Endodermal cell (in vitro differentiated cells): ENCODE measurements at places on chromosomes 12 and 14.

DNA sequence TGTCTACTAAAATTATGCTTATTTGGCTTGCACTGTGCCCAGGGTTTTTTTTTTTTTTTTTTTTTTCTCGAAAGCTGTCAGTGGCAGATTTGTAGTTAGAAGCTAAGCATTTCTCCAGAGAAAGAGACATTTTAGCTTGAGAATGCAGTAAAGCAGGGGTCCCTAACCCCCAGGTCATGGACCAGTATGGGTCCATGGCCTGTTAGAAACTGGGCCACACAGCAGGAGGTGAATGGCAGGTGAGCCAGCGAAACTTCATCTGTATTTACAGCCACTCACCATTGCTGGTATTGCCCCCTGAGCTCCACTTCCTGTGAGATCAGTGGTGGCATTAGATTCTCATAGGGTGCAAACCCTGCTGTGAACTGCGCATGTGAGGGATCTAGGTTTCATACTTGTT is 73.7 kb downstream of the TMTC2 start:
- DNase-seq, result peak; percentile 55

GRCh38 chr12:100995771-100996170 is 201.2 kb downstream of the ANO4 start:
- no peak for DNase-seq

- DNase-seq, result no peak
Measured at GRCh38 chr14:60175255-60175902, 10.2 kb upstream of the DHRS7 start.

DNA sequence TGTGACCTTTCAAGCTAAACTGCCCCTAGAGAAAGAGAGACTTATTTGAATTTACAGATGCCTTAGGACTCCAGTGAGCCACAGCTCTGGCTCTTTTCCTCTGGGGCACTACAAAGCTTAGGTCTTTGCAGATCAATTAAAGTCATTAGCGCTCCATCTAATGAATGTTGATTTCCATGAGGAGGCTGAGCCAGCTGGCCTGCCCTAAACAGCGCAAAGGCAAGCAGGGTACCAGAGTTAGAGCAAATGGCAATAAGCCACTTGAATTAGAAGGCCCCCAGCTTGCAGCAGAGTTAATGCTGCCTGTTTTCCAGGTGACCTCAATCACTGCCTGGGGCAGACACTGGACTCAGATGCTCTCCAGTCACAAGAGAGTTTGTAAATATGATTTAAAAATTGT is 695.3 kb downstream of the DIO2 start:
- peak; percentile 79 for DNase-seq

DNA sequence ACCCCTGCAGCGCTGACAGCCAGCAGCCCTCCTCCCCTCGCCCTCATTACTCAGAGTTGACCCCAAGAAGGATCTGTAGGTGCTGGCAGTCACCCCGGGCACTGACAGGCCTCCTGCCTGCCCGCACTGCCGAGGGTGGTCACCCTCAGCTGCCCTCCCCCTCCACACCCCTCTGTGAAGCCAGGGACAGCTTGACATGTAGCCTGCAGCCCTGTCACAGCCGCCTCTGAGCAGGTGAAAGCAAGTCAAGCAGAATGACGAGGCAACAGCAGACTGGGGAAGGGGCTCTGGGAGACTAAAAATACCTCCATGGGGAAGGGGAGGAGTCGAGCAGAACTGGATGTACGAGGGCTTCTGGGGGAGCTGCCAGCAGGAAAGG is 178.1 kb downstream of the DPF3 start:
- DNase-seq, result no peak

- DNase-seq, result peak; percentile 24
Measured at GRCh38 chr12:5523396-5524115, 91.6 kb downstream of the NTF3 start.

GRCh38 chr12:132686825-132687210 is 324 bp downstream of the POLE start:
- no peak for DNase-seq

DNA sequence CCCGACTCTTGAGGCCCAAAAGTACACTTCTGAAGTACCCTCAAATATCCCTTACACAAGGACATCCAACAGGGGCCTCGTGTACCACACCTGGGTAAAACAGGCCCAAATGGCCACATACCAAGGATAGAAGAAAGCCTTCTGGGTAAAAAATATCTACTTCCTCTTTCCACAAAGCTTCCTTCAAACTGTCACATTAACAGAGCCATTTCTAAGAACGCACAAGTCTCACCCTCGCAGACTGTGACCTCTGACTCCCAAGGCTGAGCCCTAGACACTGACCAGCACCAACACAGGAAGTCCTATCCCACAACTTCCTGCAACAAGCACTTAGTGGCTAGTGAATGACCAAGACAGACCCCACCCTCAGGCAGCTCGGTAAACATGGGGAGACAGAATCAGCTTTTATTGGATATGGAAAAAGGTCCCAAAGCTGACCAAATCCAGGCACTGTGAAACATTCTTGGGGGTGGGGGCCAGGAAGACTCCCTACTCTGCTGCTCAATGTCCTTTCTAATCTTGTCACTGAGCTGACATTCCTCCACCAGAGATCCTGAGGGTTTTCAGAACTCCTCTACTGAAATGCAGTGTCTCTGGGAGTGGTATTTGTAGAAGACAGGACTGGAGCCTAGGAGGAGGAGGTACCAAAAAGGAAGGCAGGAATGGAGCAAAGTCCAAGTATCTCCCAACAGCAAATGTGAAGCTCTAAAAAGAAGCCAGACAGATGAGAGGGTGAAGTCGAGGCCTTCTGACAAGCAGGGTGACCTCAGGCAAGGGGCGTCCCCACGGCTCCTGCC is 15.9 kb downstream of the KCTD10 start:
- DNase-seq, result no peak

DNA sequence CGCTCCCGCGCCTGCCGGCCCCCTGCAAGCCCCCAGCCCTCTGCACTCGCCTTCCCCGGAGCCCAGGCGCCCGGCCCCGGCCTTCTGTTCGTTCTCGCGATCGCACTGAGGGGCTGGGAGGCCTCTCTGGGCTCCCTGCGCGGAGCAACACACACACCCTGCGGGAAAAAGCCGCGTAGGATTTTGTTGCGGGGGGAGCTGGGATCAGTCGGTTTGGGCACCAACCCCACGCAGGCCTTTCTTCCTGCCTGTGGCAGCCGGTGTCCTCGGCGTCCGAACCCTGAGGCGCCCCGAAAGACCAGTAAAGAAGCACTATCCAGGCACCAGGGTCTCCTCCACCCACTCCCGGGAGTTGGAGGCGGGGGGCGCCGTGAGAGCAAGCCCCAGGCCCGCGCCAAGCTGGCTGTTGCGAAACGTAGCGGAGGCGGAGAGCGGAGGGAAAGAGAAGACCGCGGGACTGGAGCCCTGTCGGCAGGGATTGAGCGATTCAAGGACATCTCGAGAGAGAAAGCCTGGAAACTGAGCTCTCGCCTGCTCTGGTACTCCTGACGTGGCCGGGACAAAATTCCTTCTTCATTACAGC is 1.9 kb upstream of the HOXC5 start:
- peak; percentile 86 for DNase-seq

- DNase-seq, result no peak
Measured at GRCh38 chr14:66772146-66772545, 264.2 kb downstream of the GPHN start.

DNA sequence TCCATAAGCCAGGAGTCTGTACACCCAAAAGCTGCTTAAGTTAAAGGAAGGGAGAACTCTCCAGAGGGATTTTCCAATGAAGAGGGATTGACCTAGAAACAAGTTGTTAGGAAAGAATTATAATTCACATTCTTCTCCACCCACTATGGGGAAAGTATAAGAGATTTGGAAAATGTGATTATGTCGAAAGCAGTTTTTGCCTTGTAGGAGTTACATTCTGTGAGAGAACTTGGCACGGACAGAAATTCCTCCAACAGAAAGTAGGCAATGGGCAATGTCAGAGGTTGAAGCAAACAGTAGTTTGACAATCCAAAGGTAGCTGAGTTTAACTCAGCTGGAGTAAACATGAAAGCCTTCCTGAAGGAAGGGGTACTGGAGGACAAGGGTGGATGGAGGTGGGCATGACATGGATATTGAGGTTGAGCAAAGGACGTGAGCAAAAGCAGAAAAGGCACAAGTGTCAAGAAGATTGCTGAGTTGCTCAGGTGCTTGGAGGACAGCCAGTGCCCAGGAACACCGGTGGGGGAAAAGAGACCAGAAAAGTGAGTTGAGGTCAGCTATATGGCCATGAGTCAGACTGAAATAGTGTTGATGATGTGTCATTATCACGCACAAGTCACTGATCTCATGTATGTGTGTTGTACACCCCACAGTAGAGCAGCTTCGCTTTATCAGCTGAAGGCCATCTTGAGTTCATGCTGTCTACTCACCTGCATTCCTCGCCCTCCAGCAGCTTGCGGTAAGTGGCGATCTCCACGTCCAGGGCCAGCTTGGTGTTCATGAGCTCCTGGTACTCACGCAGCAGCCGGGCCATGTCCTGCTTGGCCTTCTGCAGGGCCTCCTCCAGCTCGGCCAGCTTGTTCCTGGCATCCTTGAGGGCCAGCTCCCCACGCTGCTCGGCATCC is 4.0 kb downstream of the KRT5 start:
- peak; percentile 32 for DNase-seq

- DNase-seq, result no peak
Measured at GRCh38 chr12:30764251-30764650, 9.5 kb upstream of the CAPRIN2 start.

DNA sequence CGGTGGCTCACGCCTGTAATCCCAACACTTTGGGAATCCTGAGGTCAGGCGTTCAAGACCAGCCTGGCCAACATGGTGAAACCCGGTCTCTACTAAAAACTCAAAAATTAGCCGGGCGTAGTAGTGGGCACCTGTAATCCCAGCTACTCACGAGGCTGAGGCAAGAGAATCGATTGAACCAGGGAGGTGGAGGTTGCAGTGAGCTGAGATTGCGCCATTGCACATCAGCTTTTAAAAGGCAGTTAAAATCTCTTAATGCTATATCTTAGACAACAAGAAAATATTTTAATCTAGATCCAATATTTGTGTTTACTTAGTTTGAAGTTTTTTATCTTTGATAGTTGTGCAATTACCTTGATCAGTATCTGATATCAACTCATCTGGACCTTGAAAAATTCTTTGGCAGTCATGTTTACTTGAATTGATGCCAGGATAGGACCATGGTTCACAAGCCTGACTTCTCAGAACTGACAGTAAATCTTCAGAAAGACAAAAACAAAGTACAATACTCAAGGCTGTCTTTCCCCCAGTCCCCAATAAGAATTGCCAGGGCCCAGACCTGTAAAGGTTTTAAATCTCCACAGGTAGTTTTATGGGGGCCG is 135.0 kb upstream of the AEBP2 start:
- DNase-seq, result no peak

DNA sequence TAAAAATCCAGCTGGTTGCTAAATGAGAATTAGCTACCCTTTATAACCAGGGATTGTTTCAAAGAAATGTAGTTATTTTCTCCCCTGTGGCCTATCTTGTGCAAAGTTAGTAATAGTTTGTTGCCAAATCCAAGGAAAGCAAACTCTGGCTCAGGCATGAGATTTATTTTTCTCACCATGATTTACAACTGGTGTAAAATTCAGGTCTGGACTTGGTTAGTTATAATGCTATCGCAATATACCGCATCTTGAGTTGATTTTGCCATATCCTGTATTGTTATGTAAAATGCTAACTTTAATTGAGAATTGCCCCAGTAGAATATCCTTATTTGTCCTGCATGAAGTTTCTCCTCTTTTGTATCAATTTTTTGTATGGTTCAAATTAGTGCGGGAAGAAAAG is 135.5 kb downstream of the CRADD start:
- no peak for DNase-seq

- DNase-seq, result no peak
Measured at GRCh38 chr12:27285403-27285802, 41.3 kb downstream of the STK38L start.

- DNase-seq, result peak; percentile 82
Measured at GRCh38 chr14:23302290-23303225, at the start of gene PPP1R3E. TSS of gene PPP1R3E (minus strand) at chr14:23302859. CDS start at chr14:23302576, 283 bp downstream.

DNA sequence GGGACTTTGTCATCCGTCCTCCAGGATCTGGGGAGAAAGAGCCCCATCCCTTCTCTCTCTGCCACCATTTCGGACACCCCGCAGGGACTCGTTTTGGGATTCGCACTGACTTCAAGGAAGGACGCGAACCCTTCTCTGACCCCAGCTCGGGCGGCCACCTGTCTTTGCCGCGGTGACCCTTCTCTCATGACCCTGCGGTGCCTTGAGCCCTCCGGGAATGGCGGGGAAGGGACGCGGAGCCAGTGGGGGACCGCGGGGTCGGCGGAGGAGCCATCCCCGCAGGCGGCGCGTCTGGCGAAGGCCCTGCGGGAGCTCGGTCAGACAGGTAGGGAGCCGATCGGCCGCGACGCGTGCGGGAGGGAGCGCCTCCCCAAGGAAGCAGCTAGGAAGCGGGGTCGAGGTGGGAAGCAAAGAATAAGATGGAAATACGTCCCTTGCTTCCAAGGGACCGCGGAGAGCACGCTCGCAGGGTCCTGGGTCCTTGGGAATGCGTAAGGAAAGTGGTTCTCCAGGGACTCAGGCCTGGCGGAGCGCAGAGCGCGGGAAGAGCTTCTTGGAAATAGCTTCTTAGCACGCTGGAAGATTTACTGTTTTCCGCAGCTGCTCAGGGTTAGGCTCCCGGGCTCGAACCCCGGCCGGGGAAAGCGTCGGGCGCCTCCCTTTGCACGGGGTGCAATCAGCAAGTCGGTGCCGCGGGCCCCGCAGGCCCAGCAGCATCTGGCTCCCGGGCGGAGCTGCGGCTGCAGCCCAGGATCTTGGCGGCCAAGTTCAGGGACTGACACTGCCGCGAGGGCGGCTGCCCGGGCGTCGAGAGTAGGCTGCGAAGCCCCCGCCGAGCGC is 457 bp downstream of the SOCS2 start:
- peak; percentile 89 for DNase-seq

GRCh38 chr12:131375972-131376345 is 334.9 kb upstream of the SFSWAP start:
- peak; percentile 30 for DNase-seq
